ACHN (cell line): ENCODE measurements at places on chromosomes 2 and 18.

- no peak for DNase-seq
Measured at GRCh38 chr2:17263570-17263968, 254.7 kb downstream of the RAD51AP2 start.

DNA sequence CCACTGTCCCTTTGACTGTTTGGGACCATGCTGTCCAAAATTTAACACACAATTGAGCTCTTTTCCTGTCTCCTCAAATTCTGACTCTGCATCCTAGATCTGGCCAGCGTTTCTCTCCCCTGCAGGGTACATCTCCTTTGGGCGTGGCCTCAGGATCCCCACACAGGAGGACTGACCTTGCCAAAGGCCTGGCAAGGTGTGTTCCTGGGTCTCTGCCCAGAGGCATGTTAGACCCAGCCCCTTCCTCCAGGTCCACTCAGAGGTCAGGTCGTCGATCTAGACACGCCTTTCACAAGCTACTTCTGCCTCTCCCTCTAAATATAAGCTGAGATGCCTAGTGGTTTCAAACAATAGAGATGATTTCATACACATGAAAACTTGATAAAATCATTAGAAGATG, 45.4 kb upstream of the SMIM21 start:
- DNase-seq: no peak

- DNase-seq: no peak
Measured at GRCh38 chr2:56534321-56534720, 350.5 kb downstream of the CCDC85A start.

DNA sequence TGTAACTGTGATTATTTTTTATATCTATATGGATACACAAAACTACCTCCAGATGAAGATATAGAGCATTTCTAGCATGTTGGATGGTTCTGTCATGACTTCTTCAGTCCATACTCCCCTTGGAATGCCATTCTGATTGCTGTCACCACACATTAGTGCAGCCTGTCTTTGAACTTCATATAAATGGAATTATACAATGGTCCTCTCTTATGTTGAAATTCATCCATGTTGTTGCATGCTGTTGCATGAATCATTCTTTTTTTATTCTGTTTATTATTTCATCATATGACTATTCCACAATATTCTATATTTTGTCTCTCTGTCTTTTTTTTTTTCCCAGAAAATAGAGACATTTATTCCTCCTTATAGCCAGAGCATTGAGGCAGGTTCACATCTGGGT, 74.1 kb downstream of the OSBPL6 start:
- no peak for DNase-seq

DNA sequence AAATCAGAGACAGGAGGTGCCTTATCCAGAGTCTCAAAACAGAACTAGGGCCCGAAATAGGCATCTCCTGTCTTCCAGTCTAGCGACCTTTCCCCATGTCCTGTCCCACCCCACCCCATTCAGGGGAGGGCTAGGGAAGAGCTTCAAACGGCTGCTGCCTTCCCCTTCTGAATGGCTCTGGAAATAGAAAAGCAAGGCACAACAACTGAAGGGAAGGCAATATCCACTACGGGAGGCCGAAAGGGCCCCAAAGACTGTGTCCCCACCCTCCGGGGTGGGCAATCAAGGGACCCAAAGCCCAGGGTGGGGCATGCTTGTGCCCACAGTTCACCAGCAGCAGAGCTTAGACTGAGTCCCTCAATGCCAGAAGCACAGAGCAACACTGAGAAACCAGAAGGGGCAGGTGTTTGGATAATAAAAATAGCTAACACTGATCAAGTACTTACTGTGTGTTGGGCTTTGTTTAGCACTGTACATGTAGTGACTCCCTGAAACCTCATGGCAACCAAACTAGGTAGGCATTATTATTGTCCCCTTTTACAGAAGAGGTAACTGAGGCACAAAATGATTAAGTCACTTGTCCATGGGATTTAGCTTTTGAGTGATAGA, 38.5 kb downstream of the CYRIA start:
- no peak for DNase-seq
